Activated gamma-delta T cell treated with Interleukin-2 at 50 U/mL for 16 hours (primary cell): ENCODE measurements at places on chromosomes 4 and X.

GRCh38 chrX:22345884-22346283 is 73.2 kb downstream of the CBLL2 start:
- DNase-seq, result no peak

DNA sequence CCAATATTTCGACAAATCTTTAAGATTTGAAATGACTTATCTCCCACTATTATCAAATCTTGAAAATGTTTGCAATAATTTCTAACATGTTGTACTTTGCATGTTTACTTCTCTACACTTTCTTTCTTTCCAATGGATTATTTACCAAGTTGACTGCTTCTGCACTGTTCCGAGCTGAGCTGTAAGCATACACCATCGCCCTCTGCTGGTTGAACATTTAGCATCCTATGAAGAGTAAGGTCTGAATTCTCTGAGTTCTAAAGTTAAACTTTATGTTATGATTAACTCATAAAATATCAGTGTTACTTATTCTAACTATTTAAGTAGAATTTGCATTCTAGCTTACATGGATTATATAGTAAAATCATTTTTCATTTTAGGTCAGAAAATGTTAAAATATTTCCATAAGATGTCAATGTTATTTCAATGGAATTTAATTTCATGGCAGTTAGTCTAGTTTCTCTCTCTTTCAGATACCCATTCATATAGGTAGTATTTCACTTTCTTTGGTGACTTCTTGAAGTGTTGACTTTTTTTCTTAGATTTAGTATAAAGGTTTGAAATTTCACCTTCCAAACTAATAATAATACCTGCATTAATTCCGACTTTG is 137.4 kb downstream of the DKK2 start:
- no peak for DNase-seq

- no peak for DNase-seq
These were observed 109.5 kb upstream of the CBR4 start for GRCh38 chr4:169119536-169119935.

DNA sequence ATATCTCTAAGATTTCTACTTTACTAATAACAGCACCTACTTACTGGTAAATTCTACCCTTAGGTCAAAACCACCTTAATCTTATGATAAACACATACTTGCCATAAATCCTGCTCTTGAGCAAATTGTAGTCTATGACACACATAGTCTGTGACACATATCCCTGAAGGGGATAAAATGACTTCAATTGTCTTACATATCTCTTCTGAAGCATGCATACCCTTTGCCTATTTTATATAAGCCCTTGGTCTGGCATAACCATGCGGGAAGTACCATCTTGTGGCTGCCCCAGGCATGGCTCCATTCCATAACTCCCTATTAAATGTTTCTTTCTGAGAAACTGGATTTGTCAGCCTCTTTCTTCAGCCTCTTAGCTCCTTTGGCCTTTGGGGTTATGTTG is 248.9 kb downstream of the SLC7A11 start:
- DNase-seq, result no peak

GRCh38 chrX:22128961-22129360 is 96.8 kb downstream of the PHEX start:
- DNase-seq, result no peak

DNA sequence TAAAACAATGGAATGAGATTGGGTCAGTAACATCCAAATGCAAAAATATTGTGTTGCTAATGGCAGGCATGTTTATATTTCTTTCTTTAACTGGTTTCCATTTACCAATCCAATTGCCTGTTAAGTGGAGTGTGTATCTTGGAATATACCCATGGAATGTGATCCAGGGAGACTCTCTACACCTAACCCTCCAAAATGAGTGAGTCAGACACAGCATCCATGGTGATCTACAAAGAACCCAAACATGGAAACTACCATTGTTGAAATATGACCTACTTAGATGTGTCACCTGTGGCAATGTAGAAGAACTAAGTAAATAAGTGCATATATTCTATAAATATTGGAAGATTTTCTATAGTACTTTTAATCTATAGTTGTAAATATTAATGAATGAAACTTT is 110.3 kb downstream of the AREG start:
- no peak for DNase-seq

DNA sequence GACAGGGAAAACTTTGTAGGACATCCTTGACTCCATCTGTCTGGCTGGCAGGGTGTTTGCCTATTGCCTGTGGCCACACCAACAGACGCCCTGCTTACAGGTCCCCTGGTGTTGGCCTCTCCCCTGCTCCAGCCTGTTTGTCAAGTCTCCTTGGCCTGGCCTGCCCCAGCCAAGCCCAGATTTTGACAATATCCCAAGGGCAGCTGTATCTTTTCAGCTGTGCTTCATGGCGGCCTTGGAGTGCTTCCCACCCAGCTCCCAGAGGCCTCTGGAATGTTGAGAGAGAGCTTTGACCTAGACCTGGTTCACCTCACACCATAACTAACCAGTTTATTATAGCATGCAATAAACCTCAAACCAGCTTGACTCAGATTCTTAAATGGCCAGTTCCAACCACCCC is 204.0 kb upstream of the NHS start:
- DNase-seq, result no peak

DNA sequence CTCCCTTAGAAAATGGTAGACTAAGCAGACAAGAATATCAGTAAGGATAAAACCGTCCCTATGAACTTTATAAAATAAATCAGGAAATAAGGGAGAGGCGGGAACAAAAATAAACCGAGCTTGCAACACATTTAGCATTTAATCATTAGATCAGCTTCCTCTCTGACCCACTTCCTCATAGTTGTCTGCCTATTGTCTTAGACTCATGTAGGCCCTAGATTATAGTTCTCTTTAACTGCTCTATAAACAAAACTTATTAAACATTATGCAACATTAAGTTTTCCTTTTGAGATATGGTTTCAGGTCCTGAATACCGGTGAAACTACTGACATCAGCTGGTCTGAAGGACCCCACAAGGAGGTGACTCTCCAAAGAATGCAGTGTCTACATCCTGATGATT is 15.8 kb upstream of the SRD5A3 start:
- no peak for DNase-seq
